ENCODE measurements at places on chromosomes 7 and 10. TPM values are rescaled to one million over a fixed set of nuclear protein-coding genes. Genes with fewer than 3 reads are reported as not detected.

- no peak for DNase-seq
- H3K27me3 ChIP-seq, result peaks cover 15% of the 10 kb centered on the region
- no peaks in the 10 kb centered on the region for H3K36me3 ChIP-seq
- no peak overlapping the region for H3K4me3 ChIP-seq
- H3K27ac ChIP-seq, result no peak overlapping the region
Observed at GRCh38 chr10:120076996-120077706, 184.6 kb downstream of the SEC23IP start.

DNA sequence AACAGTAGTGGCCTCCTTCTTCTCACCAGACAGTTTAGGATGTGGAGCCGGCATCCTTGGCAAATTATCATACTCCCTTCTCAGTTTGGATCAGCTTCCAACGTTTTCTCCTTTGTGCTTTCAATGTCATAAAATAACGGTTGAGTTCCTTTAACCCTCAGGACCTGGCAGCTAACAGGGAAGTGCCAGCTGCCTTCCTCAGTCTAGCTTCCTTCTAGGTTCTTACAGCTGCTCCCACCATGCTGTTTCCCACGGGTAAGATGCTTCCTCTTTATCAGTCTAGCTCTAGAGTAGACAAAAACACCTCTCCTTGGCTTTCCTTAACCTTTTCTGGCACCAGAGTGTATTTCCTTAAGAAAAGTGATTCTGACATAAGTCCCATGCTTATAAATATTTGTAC lies 33.2 kb downstream of the BLVRA start:
- H3K4me1 ChIP-seq, result no peaks in the 10 kb centered on the region
- DNase-seq, result no peak
- H3K27me3 ChIP-seq, result no peaks in the 10 kb centered on the region
- H3K36me3 ChIP-seq, result peaks cover 15% of the 10 kb centered on the region

DNA sequence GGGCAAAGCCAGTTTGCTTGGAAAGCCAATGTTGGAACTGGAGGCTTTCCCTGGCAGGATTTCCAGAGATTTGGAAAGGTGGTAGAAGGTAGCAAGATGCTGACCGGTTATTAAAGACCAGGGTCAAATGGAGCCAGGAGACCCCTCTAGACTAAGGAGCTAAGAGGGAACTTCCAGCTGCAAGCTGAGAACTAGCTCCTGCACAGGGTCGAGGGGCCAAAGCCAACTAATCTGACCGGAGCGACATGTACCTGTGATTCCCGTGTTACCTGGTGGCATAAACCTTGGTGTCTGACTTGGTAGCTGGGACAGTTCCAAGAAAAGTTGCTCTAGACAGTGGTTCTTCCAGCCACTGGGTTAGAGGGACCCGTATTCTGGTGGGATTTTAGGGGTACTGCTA lies 41.8 kb downstream of the SPDYE5 start:
- no peak overlapping the region for H3K27ac ChIP-seq
- no peak for DNase-seq
- peaks cover 8% of the 10 kb centered on the region for H3K4me1 ChIP-seq
- no peak overlapping the region for H3K4me3 ChIP-seq
- H3K36me3 ChIP-seq, result peaks cover 5% of the 10 kb centered on the region

DNA sequence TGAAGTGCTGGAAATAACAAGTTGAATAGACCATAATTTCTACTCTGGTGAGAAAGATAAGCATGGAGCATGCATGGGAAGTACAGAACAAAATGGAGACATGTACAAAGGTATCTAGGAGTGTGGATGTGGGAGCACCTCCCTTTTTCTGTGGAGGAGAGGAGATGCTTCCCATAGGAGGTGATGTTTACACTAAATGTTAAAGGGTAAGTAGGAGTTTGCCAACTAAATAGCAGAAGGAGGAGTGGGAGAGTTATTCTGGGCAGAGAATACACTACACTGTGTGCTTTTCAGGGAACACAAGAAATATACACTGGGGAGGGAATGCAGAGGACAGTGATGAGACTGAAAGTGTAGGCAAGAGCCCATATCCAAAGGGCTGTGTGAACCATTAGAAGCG lies 21.1 kb upstream of the PANK1 start:
- H3K27ac ChIP-seq, result no peak overlapping the region
- H3K27me3 ChIP-seq, result no peaks in the 10 kb centered on the region
- no peak overlapping the region for H3K4me3 ChIP-seq
- H3K4me1 ChIP-seq, result no peaks in the 10 kb centered on the region

DNA sequence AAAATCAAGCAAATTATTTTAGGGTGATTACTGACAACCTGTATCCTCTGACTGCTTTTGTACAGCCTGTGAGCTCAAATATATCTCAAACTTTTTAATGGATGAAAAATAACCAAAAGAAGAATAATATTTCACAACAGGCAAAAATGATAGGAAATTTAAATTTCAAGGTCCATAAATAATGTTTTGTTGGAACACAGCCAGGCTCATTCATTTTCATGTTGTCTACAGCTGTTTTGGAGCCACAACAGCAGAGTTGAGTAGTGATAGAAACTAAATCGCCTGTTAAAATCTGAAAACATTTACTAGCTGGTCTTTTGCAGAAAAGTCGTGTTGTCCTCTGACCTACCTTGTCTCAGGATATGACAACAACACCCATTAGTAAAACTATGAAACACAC lies 75.9 kb downstream of the GLI3 start:
- DNase-seq, result no peak
- H3K4me1 ChIP-seq, result no peaks in the 10 kb centered on the region
- H3K4me3 ChIP-seq, result no peak overlapping the region
- no peaks in the 10 kb centered on the region for H3K27me3 ChIP-seq
- no peak overlapping the region for H3K27ac ChIP-seq

DNA sequence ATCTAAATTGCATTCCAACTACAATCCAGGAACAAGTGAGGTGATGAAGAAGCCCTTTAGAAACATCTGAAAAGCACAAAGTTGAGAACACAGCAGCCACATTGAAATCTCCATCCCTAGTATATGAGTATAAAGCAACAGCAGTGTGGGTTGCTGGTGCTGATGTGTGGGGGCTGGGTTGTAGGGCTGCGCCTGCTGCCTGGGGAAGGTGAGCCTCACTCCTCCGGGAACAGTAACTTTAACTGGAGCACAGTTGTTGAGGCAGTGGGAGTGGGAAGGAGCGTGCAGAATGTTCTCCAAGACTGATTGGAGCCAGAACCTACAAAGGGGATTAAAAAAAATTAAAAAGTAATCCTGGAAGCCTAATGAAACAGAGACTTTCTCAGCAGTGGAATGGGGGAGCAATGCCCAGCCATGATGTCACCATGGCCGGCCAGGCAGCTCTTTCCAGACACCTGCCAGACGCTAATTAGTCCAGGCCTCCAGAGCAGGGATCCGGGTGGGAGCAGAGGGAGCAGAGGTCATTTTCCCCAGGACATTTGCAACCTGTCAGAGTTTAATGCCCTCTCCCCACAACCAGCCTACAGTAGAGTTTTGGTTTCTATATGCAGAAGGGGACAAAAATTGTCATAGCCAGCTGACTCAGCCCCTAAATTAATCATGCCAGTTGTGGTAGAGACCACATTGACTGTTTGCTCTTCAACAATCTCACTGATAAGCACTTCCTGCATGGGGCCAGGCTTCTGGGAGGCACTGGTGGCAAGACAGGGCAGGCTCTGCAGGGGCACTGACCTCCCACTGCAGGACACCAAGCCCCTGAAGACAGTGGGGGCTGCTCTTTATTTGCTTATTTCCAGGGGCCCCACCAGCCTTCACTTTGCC lies 133.0 kb upstream of the ZNF32 start:
- no peak for DNase-seq
- peaks cover 3% of the 10 kb centered on the region for H3K27me3 ChIP-seq
- H3K36me3 ChIP-seq, result no peaks in the 10 kb centered on the region
- no peak overlapping the region for H3K27ac ChIP-seq

DNA sequence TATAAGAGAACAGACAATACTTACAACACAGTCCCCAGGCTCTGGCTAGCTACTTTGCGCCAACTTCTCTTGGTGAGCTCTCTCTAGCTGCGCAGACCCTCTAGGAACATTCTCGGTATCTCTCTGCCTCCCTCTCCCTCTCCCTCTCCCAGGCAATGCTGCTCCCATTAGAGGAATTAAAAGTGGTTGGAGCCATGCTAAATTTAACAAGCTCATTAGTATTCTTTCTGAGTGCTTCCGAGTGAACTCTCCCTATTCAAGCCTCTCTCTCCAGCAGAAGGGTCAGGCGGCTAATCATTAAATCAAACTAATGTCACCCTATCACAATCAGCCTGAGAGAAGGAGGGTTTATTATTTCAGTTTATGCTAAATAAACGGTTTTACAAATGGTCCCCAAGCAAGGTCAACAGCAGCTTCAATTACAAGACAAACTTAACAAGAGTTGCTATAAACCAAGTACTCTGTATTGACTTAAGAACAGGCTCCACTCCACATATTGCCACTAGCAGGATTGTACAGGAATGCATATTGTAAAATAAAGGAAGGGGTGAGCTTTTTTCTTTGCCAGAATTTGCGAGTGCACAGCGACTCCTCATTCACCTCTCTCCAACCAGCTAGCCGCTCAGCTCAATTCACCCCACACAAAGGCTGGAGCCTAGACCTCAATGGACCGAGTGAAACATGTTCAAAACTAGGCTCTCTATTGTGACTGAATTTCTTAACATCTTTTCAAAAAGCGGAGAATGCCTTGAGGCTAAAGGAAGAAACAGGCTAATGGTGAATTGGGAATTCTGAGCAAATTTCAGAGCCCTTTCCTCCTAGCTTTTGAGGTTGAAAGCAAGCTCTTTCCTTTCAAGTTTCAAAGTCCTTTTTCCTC lies 84.4 kb downstream of the GLI3 start:
- no peak overlapping the region for H3K27ac ChIP-seq
- no peaks in the 10 kb centered on the region for H3K4me1 ChIP-seq
- no peak for DNase-seq

- peaks cover 3% of the 10 kb centered on the region for H3K4me1 ChIP-seq
- DNase-seq, result no peak
- H3K4me3 ChIP-seq, result no peak within 1 kb of the TSS
- H3K27me3 ChIP-seq, result peaks cover 27% of the 10 kb centered on the region
Observed at GRCh38 chr10:80132299-80133139, at the start of gene PLAC9. Gene PLAC9, plus strand, starts transcription at chr10:80132730. Its CDS starts 33 bp downstream, at chr10:80132763.

- H3K36me3 ChIP-seq, result no peaks in the 10 kb centered on the region
- H3K4me1 ChIP-seq, result peaks cover 10% of the 10 kb centered on the region
- H3K27ac ChIP-seq, result no peak overlapping the region
- H3K27me3 ChIP-seq, result no peaks in the 10 kb centered on the region
Observed at GRCh38 chr7:65554-65953, 126.8 kb upstream of the FAM20C start.

- H3K4me3 ChIP-seq, result no peak overlapping the region
- H3K4me1 ChIP-seq, result no peaks in the 10 kb centered on the region
- DNase-seq, result no peak
- H3K36me3 ChIP-seq, result no peaks in the 10 kb centered on the region
- H3K27ac ChIP-seq, result no peak overlapping the region
- H3K27me3 ChIP-seq, result no peaks in the 10 kb centered on the region
Observed at GRCh38 chr7:117347480-117347879, 24.6 kb upstream of the WNT2 start.

- H3K27me3 ChIP-seq, result no peaks in the 10 kb centered on the region
- no peaks in the 10 kb centered on the region for H3K36me3 ChIP-seq
- no peak overlapping the region for H3K4me3 ChIP-seq
- H3K4me1 ChIP-seq, result no peaks in the 10 kb centered on the region
Observed at GRCh38 chr10:71447676-71448075, 51.0 kb downstream of the CDH23 start.

GRCh38 chr7:32400676-32401075 lies 89.5 kb downstream of the LSM5 start:
- H3K27ac ChIP-seq, result no peak overlapping the region
- H3K4me1 ChIP-seq, result no peaks in the 10 kb centered on the region
- no peak overlapping the region for H3K4me3 ChIP-seq

DNA sequence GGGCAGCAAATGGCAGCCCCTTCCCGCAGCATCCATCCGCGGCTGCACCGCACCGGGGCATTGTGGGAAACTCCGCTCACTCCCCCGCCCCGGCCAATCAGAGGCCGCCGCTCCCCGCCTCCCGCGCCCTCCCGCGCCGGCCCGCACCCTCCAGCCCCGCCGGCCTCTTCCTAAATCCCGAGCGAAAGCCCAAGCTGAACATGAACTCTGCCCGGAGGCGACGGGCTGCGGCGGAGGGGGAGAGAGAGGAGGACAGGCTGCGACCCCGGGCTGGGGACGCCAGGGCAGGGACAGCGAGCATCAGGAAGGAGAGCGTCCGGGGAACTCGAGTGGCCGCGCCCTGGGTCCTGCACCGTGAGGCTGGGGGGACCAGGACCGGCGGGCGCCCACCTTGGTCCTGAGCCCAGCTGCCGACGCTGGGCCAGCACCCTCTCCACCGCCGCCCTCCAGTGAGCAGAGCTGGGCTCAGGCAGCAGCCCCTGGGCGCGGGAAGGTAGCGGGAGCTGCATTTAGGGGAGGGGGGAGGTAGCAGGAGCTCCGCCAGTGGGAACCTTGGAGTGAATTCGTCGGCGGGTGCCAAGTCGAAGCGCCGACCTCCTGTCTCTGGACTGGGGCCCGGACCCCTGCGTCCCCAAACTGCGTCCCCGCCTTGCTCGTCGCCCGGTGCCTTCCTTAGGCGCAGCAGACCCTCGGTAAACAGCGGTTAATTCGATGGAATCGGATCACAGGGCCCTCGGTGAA lies at the start of gene DGKI:
Gene DGKI (minus strand): TSS at position 148 of the 741 bp plus-strand sequence.
- peaks cover 53% of the 10 kb centered on the region for H3K27me3 ChIP-seq
- H3K36me3 ChIP-seq, result no peaks in the 10 kb centered on the region
- peaks cover 3% of the 10 kb centered on the region for H3K4me1 ChIP-seq
- peak within 1 kb of the TSS; percentile 40 for H3K4me3 ChIP-seq
- DNase-seq, result no peak

DNA sequence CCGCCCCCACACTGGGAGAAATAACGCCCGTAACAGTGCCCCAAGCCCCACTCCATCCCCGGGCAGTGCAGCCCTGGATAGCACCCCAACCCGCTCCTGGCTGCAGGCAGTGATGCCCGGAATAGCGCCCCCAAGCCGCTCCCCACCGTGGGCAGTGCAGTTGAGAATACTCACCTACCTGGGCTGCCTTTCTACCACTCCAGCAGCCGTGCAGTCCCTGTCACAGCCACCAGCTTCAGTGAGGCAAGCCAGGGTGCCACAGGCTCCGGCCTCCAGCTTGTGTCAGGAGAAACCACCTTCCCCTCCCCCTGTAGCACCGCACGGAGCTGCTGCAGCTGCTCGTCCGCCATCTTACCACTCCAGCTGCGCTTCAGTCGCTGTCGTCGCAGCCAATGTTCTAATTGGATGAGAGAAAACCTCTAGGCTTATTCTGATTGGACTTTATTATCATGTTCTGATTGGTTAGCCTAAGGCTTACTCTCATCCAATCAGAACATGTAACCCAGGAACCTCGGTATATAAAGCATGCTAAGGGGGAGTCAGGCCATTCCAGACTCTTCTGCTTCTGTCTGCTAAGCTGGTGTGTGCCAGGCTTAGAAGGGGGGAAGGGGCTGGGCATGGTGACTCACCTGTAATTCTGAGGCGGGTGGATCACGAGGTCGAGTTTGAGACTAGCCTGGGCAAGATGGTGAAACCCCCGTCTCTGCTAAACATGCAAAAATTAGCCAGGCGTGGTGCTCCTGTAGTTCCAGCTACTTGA lies 53.2 kb upstream of the ZNF33B start:
- no peaks in the 10 kb centered on the region for H3K36me3 ChIP-seq
- H3K4me3 ChIP-seq, result no peak overlapping the region
- no peaks in the 10 kb centered on the region for H3K27me3 ChIP-seq
- DNase-seq, result no peak
- no peak overlapping the region for H3K27ac ChIP-seq

The ETV1 gene
- total RNA-seq, result not detected

The LBX1 gene
- not detected for total RNA-seq
